ENCODE measurements at places on chromosomes 1 and 21.

DNA sequence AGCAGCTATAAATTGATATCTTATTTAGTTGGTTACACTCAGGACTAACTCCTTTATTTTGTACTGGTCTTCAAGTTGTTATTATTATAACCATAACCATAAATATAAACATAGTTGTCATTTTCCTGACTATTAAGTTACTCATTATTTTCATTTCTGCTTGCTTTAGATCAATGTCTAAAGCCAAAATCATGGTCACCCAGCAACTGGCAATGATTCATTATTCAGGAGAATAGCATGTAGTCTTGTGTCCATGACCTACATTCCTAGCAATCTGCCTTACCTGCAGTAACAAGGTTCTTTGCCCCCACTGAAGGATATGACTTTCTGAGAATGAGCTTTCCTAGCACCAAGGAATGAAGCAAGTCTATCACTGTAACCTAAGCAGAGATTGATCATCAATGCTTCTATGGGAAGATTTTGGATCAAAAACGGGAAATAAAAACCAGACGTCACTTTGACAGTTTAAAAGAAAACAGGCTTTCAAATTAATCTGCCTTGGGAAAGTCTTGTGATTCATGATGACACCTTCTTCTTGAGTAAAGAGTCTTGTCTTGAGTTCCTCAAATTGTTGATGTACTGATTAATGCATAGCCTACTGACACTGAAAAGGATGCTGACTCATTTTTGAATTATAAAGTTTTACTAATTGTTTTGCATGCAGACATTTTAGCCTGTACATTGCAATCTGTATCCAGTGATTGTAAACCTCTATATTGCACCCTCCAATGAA lies 203.3 kb upstream of the IVNS1ABP start:
- DNase-seq, result no peak

DNA sequence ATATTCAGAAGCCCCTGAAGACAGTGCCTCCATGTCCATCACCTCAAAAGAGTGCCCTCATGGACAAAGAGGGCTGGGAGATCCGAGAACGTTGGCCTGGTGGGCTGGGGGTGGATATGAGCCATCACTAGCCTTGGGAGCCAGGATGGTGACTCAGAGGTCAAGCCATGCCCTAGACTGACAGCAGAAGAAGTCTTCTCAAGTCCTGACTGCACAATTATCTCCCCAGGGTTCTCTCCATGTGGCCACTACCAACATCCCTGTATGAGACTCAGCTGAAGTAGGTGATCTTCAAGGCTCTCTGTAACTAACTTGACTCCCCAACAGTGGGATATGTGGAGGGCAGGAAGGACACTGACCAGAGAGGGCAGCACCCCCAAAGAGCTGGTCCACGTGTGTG lies 7.1 kb upstream of the USF1 start:
- DNase-seq, result no peak

DNA sequence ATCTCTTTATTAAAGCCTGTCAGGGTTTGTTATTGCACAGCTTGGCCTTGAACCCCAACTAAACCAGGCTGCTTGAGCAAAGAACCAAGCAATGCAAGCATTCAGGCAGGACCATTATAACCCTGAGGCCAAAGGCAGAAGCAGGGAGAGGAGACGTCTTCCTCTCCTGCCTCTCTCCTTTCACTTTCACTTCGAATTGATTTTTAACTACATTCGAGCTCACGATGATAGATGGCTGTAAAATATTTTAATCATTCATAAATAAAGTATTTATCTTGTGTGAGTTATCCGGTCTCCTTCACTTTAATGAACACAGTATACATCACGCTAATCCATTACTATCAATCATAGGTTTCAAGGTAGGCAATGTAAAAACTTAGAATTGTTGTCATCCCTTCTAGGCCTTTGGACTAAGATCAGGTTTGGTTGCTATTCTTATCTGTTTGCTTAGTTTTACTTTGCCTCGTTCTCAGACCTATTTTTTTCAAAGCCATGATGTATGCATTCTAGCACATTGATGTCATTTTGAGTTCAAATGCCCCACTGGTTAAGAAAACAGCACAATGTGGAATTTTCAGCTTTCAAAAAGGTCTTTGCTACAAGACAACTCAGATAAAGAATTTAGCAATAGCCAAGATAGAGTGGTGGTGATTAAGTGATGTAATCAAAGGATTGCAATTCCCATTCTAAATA lies 480.2 kb upstream of the RUNX1 start:
- DNase-seq, result no peak

- DNase-seq, result no peak
These were observed 27.4 kb downstream of the HIVEP3 start for GRCh38 chr1:41891199-41891896.

DNA sequence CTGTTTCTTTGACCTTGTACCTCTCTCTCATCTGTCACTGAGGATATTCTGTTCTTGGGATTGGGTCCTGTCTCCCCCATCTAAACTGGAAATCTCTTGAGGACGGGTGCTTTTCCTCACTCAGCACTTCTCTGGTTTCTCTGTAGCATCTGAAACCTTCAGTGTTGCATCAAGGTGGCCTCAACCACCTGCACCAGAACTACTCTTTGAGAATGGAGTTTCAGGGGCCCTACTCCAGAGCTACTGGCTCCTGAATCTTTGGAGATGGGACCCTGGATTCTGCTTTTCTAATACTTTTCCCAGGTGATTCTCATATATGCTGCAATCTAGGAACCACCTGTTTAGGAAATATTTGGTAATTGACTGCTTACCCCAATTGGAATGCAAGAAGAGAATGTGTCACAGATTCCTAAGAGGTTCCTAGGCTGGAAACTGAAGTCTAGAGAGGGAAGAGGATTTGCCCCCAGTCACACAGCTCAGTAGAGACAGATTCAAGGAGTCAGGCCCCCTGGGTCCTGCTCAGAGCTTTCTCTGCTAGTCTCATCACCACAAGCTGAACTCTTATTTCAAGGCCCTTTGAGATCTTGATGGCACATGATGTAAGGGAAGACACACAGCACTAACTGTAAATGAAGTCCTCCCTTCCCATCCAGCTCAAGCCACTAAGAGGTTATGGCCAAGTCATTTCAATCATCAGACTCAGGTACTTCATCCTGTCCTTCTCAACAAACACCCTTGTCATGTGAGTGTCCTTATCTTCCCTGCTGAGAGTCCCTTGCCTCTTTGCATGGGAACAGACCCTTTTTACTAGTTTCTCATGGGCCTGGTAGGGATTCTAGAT lies 48.7 kb downstream of the EIF2D start:
- no peak for DNase-seq

Data from GF-D8 (cell line).